Pulmonary artery endothelial cell (primary cell): ENCODE measurements at places on chromosomes 7 and 10.

DNA sequence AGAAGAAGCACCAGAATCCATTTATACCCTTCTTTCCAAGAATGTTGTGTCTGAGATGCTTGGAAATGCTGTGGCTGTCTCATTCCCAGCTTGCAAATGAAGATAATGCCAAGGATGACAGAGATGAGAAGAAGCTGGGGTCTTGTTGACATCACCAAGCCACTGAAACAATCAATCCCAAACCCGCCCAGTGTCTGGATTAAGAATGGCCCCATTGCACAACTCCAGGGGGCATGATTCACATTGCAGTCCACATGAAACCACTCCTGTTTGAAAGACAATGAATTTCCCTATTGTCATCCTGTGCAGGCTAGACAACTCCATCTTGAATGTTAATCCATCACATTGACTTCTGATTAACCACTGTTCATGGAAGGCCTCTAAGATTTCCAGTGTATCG is 28.6 kb downstream of the SORBS1 start:
- no peak for DNase-seq

DNA sequence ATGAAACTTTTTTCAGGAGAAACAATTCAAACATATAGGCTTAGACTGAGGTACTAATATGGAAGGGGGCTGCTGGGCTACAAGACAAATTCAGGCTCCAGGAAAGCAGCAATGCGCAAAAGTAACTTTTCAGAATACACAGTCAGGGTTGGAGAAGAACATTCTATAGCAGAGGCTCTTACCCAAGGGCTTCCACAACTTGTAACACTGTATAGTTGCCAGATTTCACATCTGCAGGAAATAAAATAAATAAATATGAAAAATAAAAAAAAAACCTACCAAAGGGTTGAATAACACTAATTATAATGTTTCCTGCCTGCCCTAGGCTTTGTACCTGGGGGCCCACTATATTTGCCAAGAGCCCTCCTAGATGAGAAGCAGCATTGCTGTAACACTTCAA is 14.3 kb downstream of the MMS19 start:
- no peak for DNase-seq

DNA sequence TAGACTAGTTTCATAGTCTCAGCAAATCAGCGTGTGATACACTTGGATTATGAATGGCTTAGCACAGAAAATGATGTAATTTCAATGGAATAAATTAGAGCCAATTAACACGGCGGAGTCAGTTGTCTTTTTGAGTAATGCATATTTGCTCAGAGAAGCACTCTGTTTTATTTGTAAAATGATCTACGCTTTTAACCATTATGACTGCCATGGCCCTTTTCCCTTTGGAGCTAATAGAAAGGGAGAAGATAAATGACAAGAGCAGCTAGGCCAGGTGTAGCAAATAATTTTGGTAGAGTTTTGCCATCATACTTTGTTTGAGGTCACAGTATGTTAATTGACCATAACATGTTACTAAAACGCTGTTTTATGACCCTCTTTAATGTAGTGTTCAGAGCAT is 86.8 kb downstream of the GPR158 start:
- no peak for DNase-seq

- DNase-seq = no peak
These were observed 11.3 kb upstream of the KAZALD1 start for GRCh38 chr10:101050208-101051069.

- DNase-seq = no peak
These were observed at the start of gene TARP for GRCh38 chr7:38273286-38273995. TARP (minus strand) TSS chr7:38273636.

DNA sequence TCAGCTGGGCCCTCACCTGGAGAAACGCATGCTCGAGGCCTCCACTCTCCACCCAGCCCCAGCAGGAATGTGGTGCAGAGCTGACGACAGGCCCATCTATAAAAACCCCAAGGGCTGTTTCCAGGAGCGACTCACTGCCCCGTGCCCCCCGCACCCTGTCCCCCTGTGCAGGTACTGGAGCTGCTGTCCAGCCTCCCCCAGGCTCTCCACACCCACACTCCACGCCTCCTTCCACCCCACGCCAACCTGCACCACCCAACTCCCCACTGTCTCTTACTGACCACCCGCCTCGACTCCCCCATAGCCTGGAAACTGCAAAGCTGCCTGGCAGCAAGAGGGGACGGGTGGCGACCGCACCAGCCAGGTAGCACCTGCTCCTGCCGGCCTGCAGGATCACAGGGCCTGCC is 43.3 kb downstream of the DIP2C start:
- DNase-seq = no peak

DNA sequence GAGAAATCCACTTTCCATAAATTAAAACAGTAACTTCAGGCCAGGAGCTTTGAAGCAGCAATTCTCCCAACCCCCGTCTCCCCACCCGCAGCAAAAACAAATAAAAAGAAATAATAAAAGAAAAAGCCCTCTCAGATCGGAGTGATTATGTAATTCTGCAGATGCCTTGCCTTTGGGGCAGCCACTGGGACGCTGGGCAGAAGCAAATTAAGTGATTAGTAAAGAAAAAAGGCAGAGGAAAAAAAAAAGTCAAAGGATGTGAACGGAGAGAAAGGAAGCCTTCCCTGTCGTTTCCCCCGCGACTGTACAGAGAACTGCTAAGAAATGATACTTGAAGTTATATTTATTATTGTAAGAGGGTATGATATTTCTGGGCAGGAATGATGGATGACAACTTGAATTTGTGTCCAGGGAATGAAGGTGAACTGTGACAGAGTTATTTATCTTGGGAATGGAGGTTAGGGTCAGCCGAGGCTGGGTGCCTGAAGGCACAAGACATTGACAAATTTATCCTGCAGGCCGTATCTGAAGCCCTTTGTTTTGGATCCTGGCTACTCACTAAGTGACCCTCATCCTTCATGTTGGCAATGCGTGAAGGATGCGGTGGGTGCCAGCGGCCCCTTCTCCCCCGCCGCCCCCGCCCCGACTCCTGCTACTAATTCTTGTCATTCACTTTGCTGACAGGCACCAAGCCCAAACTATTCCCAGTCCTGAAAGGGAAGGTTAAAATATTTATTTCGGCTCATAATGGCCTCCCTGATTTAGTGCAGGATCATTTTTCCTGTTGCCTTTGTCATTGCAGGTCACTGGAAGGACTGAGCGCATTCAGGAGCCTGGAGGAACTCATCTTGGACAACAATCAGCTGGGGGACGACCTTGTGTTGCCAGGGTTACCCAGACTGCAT is 604.0 kb downstream of the LRMDA start:
- DNase-seq = no peak

GRCh38 chr7:8144856-8145255 is 117.1 kb downstream of the ICA1 start:
- no peak for DNase-seq

- DNase-seq = no peak
These were observed 63.0 kb upstream of the ANTXRL start for GRCh38 chr10:46223626-46224413.

DNA sequence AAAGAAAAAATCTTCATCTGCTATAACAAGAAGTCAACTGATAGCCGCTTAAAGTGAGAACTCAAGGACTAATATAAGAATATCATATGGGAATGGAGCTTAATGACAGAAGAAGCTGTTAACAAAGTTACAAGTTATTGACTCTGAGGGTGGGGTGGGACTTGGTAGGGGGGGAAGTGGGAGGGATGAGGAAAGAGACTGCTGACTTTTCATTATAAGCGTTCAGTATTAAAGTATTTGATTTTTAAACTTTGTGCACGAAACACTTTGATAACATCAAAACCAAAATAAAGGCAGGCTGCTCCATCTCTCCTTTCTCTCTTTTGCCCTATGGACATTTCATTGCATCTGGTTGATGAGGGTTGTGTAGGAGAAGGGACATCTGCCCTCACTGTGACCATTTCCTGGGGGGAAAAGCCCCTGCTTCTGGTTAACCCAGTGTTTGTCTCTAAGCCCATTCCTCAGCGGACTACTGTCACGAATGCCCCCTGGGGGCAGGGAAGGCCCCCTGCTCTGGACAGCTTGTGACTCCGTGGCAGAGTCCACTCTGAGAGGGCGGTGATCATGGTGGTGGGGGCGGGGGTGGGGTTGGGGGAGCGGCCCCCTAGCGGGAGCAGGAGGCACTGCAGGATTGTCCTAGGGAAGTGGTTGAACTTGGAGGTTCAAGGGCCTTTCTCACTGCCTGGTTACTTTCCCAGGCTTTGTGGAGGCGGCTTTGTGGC is 17.4 kb downstream of the SLC13A4 start:
- no peak for DNase-seq

- no peak for DNase-seq
These were observed 102.0 kb upstream of the DKK1 start for GRCh38 chr10:52212062-52212461.

DNA sequence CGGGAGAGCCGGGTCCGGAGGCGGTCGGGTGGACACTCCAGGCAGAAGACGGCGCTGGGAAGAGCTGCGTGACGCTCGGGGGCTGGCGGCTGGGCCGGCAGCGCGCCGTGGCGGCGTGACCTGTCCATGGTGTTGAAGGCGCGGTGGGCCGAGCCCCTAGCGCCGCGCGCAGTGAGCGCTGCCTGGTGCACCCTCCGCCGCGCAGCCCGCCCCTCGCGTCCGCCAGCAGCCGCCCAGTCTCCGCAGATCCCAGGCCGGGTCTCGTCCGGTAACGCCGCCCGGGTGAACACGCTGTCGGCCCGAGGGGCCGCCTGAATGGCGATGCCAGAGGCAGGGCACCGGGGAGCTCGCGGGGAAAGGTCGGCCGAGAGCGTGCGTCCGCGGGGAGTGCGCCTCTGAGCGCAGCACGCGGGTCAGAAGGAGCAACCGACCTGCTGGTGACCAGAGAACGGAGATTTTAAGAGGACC is 657 bp upstream of the TMEM178B start:
- DNase-seq = no peak

DNA sequence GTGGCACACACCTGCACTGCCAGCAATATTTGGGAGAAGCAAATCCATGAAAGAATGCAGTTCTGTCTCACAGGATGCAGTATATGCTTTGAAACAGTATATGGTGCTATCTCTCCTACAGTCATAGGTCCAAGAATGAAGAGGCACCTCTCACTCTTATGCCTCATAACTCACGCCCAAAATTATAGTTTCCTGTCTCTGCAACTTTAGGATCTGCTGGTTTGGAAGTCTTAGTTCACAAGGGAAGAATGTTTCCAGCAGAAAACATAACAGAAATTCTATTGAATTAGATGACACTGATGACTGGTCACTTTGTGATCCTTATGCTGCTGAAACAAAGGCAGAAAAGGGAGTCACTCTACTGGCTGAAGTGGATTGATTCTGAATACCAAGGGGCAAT is 5.7 kb downstream of the C10orf67 start:
- no peak for DNase-seq

DNA sequence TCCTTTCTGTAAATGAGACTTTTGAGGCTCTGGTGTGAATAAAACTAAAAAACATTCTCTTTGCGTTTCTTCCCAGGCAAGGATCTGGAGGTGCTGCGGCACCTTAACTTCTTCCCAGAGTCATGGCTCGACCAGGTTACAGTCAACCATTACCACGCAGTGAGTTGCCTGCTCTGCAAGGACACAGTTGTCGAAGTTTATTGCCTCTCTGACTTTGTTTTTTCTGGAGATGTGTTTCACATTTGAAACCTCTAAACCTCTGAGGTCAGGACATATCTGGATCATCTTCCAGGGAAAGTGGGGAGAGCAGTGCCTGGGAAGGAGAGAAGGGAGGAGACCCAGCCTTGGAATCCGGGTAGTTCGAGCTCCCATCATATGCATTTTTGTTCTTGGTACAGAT is 43.4 kb upstream of the PLEKHA1 start:
- DNase-seq = no peak

GRCh38 chr7:26813432-26813831 is 51.0 kb downstream of the SKAP2 start:
- DNase-seq = no peak

- no peak for DNase-seq
These were observed 9.8 kb downstream of the CEP41 start for GRCh38 chr7:130430841-130431666.

GRCh38 chr7:108589199-108589598 is 19.5 kb downstream of the DNAJB9 start:
- DNase-seq = no peak

- no peak for DNase-seq
These were observed 50.5 kb upstream of the PRSS58 start for GRCh38 chr7:142308326-142308725.

DNA sequence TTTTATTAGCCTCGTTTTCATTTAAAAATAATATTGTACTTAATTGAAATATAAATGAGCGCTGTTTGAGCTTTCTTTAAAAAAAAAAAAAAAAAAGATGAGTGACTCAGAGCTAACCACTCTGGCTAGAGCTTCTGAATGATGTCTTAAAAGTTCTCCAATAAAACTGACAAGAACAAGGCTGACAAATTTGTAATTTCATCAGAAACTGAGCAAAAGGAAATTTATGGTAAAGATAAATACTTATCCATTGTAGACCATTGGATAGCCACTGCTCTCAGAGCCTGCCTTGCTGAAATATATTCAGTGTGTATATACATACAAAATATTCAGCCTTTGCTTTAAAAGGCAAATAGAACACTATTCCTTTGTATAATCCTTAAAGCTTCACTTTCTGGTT is 91.2 kb upstream of the OIT3 start:
- DNase-seq = no peak

- DNase-seq = no peak
These were observed 220.8 kb downstream of the LRMDA start for GRCh38 chr10:75652146-75652740.
